Mesenchymal stem cell (in vitro differentiated cells and primary cell): ENCODE measurements at places on chromosomes 3 and 15.

- DNase-seq: no peak
Measured at GRCh38 chr15:65812916-65813315, 20.8 kb upstream of the DENND4A start.

- no peak for DNase-seq
Measured at GRCh38 chr15:28868744-28869345, 16.9 kb upstream of the APBA2 start.

DNA sequence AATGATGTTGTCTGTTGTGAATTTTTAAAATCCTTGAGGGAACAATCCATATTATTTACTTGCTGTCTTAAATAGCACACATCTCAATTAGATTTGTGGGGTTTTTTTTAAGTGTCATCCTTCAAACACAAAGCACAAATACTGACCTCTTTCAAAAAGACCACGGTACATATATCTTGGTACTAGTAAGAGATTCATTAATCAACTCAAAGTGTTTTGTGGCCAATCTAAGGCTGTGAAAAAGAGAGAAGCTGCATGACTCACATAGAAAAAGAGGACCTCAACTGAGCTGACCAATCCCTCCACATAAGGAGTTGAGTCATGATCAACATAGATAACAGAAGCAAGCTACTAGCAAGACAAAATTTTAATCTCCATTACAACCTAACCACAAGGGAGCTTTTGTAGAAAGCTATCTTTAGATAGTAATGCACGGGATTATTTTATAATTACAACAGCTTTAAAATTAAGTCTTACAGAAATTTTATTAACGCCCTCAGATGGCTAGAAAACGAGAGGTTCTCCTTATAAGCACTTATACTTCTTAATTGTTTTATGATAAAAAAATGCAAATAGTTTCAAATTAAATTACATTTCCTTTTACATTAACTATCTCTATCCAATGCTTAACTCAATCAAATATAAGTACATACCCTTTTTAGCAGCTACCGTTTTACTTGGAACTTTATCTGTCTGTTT is 60.5 kb downstream of the TOP2B start:
- peak; percentile 95 for DNase-seq

- DNase-seq: peak; percentile 42
Measured at GRCh38 chr3:122679882-122680474, 661 bp upstream of the PARP14 start.

DNA sequence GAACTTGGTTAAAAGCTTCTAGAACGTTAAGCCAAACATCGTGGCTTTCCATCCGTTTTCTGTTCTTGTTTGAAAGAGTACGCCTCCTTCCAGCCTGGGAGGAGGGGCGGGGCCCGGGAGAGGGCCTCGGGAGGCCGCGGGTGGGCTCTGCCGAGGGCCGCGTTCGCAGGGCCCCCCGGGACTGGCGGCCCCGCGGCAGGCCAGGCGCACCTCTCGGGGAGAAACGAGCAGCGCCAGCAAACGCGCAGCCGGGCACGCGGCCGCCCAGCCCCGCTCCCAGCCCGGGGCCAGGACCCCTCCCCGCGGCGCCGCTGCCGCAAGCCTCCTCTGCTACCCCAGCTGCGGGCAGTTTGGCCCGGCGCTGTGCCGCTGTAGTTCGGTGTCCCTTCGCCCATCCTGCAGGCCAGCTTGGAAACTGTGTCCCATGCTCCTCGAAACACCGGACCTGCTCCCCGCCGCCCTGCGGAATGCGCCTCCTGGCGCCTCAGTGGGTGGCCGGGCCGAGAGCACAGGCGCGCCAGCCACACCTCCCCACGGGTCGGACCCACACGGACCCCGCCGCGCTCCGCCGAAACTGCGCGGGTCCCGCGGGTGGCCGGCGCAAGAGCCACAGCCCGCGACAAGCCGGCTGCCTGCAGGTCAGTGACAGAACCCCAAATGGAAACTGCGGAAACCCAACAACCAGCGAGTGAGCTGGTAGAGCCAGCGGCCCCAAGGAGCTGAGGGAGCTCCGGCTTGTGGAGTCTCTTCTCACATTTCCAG is 2.3 kb downstream of the OCA2 start:
- DNase-seq: no peak

DNA sequence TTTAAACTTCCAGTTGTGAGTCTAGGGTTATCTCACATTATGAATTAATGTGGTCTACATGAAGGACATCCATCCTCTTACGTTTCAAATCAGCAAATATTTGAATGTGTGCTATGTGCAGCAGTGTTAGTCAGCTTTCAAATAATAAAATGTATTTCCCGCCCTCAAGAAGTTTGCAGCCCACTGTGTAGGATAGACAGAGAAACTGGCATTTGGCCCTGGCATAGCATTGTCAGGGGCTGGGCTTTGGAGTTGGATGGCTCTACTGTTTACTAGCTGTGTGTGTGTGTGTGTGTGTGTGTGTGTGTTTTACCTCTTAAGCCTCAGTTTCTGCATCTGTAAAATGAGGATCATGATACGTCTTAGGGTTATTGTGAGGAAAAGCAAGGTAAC is 400.5 kb upstream of the C2CD4B start:
- DNase-seq: no peak

DNA sequence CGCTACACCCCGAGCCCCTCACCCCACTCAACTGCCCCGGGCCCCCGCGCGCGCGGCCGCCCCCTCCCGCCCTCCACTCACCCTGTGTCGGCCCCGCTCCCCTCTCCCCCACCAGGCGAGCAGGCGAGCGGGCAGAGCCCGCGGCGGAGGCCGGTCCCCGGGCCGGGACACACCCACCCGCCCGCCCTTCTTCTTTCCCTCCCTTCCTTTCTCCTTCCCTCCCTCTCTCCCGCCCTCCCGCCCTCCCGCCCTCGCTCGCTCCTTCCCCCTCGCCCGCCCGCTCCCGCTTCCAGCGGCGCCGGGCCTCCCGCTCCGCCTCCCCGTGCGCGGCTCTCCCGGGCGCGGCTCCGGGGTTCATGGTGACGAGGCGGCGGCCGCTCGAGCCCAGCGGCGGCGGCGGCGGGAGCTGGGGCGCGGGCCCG is at the start of gene CTDSPL:
TSS of gene CTDSPL (plus strand) at position 261 of the 422 bp plus-strand sequence. CDS start 320 bp downstream, outside the sequence.
- DNase-seq: peak; percentile 60

GRCh38 chr15:71565631-71566160 is 244.7 kb upstream of the NR2E3 start:
- DNase-seq: peak; percentile 35

GRCh38 chr3:188174317-188175044 is 20.5 kb downstream of the LPP start:
- no peak for DNase-seq

DNA sequence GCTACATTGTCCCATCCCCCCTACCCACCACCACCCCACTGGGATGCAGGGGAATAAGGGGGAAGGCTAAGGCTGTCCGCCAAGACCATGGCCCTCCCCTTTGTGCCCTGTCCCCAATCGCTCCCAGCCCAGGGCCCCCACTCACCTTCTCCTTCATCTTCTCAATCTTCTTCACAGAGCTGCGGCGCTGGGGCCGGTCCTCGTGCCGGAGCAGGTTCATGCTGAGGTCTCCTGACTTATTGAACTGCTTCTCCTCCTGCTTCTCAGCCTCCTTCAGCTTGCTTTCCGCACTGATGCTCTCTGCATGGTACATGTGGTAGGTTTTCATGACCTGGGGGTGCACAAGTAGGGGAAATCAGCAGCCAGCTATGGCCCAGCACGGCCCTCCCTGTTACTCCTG is 101.0 kb upstream of the RAD18 start:
- DNase-seq: no peak

DNA sequence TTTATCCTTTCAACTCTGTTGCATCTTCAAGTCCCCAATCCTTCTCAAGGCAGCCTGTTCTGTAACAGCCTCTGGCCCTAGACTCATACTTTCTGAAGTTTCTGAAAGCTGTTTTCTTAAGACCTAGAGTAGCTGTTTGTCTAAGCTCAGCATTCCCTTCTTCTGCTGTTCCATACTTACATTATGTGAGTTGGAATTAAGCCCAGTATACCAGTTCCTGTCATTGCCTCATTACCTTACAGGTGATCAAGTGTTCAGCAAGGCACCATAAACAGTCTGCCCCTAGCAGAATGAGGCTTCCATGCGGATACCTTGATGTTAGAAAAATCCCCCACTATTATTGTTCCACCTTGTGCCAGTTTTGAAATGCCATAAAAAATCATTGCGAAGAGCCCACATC is 180.6 kb downstream of the PLCL2 start:
- DNase-seq: no peak

DNA sequence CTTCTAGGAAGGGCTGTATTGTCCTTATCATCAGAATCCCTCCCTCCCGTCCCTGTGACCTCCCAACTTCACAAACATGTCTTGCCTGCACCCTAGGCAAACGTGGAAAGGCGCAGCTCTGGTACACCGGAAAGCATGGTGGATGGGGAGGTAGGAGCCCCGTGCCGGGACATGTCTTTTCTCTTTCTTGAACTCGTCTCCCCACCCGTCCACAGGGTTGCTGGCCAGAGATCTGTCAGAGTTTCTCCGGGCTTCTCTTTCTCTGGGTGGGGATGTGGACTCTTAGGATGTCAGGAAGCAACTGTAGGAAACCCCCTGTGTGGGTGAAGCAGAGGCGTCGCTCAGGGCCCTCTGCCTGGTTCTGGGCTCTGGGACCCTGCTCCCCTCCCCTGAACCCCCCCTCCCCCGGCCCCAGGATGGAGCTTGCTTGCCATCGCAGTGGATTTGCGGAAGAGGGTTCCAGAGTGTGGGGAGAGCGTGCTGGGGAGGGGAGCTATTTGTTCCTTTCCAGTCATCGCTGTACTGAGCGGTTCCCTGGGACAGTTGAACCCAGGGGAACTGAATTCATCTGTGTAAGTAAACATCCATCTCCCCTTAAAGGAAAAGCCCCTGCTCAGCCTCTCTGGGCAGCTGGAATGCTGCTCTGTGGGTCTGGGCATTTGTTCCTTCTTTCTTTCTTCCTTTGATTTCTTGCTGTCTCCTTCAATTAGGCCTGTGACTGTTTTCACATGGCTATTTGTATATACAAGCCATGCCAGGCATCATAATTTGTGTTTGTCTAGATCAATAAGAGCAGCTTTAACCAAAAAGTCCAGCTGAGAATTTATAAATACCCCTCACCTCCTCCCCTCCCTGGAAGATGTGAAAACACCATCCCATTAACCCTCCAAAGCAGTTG is 72.8 kb downstream of the SMAD3 start:
- DNase-seq: peak; percentile 62
